ENCODE measurements at places on chromosomes 2 and 18. TPM values are rescaled to one million over a fixed set of nuclear protein-coding genes. Genes with fewer than 3 reads are reported as not detected.

The GPBAR1 gene
- total RNA-seq, result 0.88 TPM

The ALPP gene
- total RNA-seq, result 0.53 TPM

The WDPCP gene
- 8.4 TPM for total RNA-seq

The CDH7 gene
- total RNA-seq, result not detected

The LTBP1 gene
- 0.41 TPM for total RNA-seq

The EGR4 gene
- total RNA-seq, result 0.33 TPM

The GTF2A1L gene
- total RNA-seq, result not detected

The PID1 gene
- total RNA-seq, result not detected

The DCDC2C gene
- not detected for total RNA-seq

The FBXO48 gene
- total RNA-seq, result 1.9 TPM

The DSG3 gene
- not detected for total RNA-seq

The RUFY4 gene
- 3.2 TPM for total RNA-seq

The PPP4R3B gene
- total RNA-seq, result 76.0 TPM

The ANKRD53 gene
- 0.60 TPM for total RNA-seq

The ACTG2 gene
- not detected for total RNA-seq

The CAPN13 gene
- total RNA-seq, result not detected

The PTH2R gene
- total RNA-seq, result not detected

The PLA2R1 gene
- not detected for total RNA-seq

The CD8B gene
- total RNA-seq, result 1.3 TPM

The UGT1A10 gene
- not detected for total RNA-seq

The KLHL14 gene
- not detected for total RNA-seq

The HTR2B gene
- not detected for total RNA-seq

The ADGRF3 gene
- total RNA-seq, result 7.5 TPM

The C2orf80 gene
- total RNA-seq, result not detected

The SALL3 gene
- total RNA-seq, result not detected

The SIX3 gene
- not detected for total RNA-seq

The VWA3B gene
- total RNA-seq, result not detected

Data from activated naive CD4-positive, alpha-beta T cell treated with anti-CD3 and anti-CD28 coated beads, Interleukin-2, amount 50 U/mL, for 72 hours (primary cell).